ENCODE measurements at places on chromosomes 4 and X. TPM values are rescaled to one million over a fixed set of nuclear protein-coding genes. Genes with fewer than 3 reads are reported as not detected.

GRCh38 chr4:28105271-28105859 lies 1244.7 kb downstream of the STIM2 start:
- DNase-seq: no peak

DNA sequence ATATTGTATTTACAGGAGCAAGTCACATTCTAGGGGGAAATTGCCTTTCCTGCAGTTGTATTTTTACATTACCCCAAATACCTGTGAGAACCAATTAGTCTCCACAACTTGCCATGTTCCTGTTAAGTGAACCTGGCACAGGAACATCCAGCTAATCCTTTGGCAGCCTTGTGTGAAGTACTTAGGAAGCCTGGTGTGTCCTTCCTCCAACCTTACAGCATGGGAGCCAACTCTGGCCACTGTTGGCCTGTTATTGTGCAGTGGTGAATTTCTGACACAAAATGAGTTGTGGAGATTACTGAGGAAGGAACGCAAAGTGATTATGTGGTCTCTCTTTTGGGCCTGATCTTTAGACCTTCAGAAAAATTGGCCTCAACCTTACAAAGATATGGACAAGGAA lies 238.0 kb upstream of the PITX2 start:
- DNase-seq: no peak

DNA sequence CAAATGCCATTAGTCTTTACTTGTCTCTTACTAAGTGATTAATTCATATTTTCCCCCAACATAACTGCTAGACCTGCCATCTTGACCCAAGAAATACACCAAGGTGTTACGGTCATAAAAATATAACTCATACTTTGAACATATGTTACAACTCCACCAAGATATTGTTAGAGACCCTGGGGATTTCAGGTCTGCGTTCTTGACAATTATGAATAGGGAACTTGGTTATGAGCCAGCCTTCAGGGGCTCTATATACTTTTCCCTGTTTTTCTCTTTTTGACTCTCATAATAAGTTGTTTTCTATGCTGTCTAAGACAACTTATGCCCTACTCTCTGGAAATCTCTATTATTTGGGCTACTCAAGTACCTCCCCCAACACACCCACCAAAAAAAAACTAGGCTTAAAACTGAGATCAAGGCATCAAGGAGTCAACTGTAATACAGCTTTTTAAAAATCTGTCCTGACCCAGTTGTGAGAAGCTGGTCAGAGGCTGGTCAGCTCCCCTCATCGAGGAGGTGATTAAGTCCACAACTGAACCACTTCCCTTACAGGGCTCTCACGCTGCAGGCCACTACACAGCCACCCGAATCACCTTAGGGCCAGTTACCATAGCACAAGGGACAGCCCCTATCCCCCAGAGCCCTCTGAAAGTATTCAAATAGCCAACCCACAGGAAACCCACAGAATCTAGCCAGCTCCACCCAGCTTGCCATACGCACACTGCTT lies 10.5 kb upstream of the TLR3 start:
- no peak for DNase-seq

Gene N4BP2
- total RNA-seq: 67.1 TPM

Gene NAP1L2
- total RNA-seq: 33.4 TPM
